NCI-H2171 treated with DMSO at 0.1 percent for 48 hours (cell line): ENCODE measurements at places on chromosomes 3 and 15.

DNA sequence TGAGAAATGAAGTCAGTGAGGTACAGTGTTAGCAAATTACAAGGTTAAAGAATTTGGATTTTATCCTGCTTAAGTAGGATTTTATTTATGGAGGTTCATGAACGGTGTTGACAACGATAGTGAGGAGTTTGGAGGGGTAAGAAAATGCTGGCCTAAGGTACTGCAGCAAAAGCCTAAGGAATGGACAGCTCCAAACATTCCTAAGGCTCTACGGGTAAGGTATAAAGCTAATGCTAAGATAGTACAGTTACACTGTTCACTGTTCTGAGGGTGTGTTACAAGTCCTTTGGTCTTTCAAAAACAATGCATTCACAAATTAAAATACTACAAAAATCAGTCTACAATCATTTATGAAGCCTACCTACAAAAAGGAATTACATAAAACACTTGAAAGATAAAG is 7.3 kb downstream of the MTMR10 start:
- DNase-seq: no peak

DNA sequence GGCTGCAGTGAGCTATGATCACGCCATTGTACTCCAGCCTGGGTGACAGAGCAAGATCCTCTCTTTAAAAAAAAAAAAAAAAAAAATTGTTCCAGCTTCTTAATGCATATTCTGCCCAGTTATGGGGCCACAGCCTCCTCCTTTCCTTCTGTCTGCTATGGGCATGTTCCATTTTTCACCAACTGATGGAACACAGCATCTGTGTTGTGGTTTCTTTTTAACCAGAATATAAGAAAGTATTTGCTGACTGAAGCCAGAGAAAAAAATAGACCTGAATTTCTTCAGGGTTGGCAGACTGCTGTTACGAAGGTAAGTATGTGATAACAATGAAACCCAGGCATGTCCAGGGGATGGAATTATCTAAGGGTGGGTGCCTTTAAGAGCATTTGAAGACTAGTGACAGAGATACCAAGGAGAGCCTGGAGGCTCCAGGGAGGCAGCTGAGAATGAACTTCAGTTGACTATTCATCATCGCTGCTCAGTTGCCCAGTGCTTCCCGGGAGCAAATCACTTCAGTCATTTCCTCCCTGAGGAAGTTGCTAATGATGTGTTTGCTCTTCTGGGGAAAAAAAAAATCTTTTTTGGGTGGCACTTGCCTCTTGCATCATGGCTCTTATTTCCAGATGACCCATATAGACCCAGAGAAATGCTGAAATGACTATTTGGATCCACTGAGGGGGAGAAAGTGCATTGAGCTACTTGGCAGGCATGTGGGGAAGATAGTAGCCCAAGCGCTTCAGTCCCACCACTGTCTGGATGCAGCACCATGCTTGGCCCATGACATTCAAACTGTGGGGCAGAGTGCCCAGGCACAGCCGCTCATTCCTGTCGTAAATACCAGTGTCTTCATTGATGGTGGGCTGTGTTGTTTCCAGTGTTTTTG is 14.5 kb downstream of the NCBP2 start:
- no peak for DNase-seq

GRCh38 chr3:35654476-35654875 is 15.2 kb downstream of the ARPP21 start:
- peak; percentile 10 for DNase-seq

DNA sequence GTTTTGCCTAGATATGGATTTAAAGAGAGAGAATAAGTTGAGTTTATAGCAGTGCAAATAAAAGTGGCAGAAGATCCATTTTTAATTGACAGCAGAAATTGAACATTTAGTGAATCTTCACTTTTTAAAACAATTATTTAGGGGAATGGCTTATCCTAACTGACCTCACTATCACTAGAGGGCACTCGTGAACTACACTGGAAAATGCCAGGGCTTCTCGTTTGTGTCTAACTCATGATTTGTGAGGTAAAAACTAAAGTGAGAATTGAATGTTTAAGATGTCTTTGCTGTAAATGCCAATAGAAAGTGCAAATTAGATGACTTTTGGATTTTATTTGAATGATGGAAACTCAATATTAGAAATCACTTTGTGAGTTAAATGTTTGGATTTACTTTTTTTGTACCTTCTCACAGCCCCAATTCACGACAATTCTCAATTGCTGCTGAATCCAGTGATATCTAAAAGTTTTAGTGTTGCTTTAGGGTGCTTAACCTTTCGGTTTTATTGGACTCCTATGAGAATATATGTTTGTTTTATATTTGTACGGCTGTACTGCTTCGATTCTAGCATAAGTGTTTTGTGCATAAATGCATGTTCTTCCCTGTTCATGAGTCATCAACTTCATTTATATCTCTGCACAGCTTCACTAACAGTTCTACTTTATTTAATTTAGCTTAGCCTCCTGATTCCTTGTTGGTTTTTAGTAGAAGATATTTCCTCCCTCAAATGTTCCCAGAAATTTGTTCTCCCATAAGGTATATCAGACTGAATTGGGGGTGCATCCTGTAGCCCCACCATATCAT is 462.1 kb downstream of the MFSD1 start:
- DNase-seq: peak; percentile 56

DNA sequence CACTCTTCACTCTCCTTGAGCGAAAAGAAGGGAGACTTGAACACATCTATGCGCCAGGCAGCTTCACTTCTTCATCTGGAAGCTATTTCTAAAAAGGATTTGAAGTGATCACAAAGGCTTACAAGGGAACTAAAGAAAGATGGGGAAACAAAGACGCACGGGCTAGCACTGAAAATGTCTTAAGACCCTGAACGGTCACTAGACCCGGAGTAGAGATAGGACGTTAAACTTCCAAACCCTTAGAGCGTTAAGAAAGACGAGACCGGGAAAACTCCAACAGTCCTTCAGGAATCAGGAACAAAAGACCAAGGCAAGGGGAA is 47.5 kb upstream of the EPHB3 start:
- no peak for DNase-seq

DNA sequence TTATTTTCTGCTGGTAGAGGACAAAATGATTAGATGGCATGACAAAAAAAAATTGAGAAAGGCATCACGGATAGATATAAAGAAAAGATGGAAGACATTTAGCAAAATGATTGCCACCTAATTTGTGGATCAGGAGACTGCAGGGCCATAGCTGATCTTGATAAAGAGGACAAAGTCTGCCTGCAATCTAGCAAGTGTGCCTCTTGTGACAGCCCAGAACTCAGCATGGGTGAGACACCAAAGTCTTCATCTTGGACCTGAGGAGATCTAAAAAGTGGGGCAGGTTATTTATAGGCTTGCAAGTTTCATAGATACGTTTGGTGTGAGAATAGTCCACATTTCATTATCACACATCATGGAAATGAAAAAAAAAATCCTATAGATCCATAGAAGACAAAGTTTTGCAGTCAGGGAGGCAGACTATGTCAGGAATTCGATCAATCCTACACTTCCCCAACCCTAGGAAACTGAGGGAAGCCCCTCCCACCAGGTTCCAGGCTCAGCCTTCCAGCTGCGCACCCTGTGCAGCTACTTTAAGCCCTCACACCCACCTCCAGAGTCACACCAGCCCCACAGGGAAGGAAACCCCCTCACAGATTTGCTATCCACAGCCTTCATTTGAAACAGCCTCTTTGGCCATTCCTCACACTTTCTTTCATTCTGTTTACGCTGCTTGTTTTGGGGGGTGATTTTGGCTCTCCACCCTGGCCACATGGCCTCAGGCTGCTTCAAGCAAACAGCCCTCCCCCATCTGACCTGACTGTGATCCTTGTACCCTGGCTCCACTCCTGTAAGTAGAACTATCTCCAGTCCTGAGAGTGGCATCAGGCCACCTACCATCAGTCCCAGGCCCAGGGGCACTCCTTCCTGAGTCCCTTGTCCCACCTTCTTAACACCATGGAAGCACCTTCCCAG is 28.1 kb upstream of the KLHL6 start:
- DNase-seq: no peak

- no peak for DNase-seq
Observed at GRCh38 chr3:151434151-151434890, 26.5 kb downstream of the IGSF10 start.

GRCh38 chr3:25246913-25247312 is 181.2 kb upstream of the RARB start:
- DNase-seq: peak; percentile 0

DNA sequence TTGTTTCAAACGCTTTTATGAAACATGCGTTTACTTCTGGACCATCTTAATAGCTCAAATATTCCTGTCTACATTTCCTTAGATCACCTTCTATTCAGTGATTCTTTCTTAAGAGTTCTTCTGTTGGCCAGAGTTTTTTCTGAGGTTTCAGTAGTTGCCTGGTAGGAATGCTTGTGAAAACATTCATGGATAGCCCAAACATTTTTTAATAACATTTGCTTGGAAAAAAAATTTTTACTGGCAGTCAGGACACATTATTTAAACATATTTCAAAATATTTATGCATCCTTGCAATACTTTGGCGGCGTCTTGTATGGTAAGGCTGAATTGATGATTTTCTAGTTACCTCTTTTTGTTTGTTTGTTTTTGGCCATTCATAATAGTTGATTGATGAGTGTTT is 47.4 kb upstream of the ZBTB20 start:
- no peak for DNase-seq

GRCh38 chr3:32313723-32314473 is 75.4 kb downstream of the CMTM8 start:
- DNase-seq: no peak
